ENCODE measurements at places on chromosomes 4 and X. TPM values are rescaled to one million over a fixed set of nuclear protein-coding genes. Genes with fewer than 3 reads are reported as not detected.
A peak's percentile ranks its signal among the peaks of the same experiment; 100 is the strongest.

Gene SSX3
- polyA plus RNA-seq: not detected

- peak; percentile 29 for DNase-seq
Measured at GRCh38 chr4:13427599-13428325, 56.4 kb downstream of the RAB28 start.

Gene ENAM
- not detected for polyA plus RNA-seq

- DNase-seq: no peak
Measured at GRCh38 chr4:13208558-13209193, 275.5 kb downstream of the RAB28 start.

GRCh38 chrX:86237482-86237881 is 89.2 kb downstream of the DACH2 start:
- no peak for DNase-seq

DNA sequence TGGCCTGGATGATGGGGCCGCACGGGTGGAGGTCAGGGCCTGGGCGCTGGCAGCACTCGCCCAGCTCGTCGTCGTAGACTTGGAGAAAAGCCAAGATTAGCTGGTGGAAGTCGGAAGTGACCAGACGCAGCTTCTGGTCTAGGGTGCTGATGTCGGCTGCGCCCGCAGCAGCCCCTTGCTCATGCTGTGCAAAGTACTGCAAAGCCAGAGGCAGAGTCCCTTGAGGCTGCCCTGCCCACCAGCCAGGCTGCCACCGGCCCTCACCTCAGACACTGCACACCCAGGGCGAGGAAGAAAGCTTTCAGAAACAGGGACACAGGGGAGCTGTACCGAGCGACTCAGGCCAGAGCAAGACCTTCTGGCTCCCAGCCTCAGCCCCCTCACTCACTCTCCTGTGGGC is 9.7 kb upstream of the TREX2 start:
- DNase-seq: no peak

GRCh38 chr4:185307136-185307950 is 88.4 kb downstream of the LRP2BP start:
- DNase-seq: peak; percentile 23

Gene XK
- 8.7 TPM for polyA plus RNA-seq

All from small intestine (tissue), 16 donors.